ENCODE measurements at places on chromosomes 2 and 18.

DNA sequence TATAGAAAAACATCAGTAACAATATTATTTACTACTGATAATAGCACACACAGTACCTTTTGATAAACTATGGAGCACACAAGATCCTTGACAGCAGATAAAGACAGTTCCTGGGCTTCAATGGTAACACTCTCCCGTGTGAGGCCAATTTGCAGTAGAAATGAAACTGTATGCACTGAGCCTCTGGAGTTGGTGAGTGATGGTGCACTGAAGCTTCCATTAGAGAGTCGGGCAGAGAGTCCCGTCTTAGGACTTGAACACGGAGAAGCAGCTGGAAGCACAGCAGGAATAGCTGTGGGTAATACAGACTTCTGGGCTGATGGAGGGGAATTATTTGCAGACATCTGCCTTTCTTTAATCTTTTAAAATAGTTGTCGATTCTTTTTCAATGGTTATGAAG is 8.5 kb downstream of the PRKD3 start:
- DNase-seq: no peak

- DNase-seq: no peak
Observed at GRCh38 chr2:120710256-120710655, 25.4 kb upstream of the GLI2 start.

DNA sequence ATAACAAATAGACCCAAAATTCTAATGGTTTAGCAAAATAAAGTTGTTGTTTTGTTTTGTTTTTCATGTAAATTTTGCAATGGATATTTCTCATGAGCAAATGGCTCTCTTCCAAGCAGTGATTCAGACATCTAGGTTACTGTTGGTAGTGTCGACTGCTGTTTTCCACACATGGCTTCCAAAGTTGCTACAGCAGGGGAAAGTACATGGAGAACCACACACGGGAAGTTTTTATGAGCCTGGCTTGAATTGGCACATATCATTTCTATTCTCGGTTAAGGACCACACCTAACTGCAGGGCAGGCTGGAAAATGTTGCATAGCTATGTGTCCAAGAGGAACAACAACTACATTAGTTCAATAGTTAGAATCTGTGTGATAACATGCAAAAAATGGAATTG is 262.1 kb downstream of the GALNT13 start:
- DNase-seq: no peak

- DNase-seq: no peak
Observed at GRCh38 chr18:43236921-43237320, 40.4 kb downstream of the SYT4 start.

GRCh38 chr18:13562494-13563029 is 163.8 kb downstream of the FAM210A start:
- peak; percentile 87 for DNase-seq
